CD4-positive, alpha-beta T cell treated with Interferon gamma for 1 hour (primary cell): ENCODE measurements at places on chromosomes 12 and 14.
A peak's percentile ranks its signal among the peaks of the same experiment; 100 is the strongest.

GRCh38 chr14:79467835-79468234 lies 743.5 kb downstream of the DIO2 start:
- DNase-seq, result no peak

- DNase-seq, result no peak
Measured at GRCh38 chr14:103155010-103155409, 31.7 kb downstream of the TNFAIP2 start.

GRCh38 chr14:79281244-79282152 lies 929.8 kb downstream of the DIO2 start:
- no peak for DNase-seq

DNA sequence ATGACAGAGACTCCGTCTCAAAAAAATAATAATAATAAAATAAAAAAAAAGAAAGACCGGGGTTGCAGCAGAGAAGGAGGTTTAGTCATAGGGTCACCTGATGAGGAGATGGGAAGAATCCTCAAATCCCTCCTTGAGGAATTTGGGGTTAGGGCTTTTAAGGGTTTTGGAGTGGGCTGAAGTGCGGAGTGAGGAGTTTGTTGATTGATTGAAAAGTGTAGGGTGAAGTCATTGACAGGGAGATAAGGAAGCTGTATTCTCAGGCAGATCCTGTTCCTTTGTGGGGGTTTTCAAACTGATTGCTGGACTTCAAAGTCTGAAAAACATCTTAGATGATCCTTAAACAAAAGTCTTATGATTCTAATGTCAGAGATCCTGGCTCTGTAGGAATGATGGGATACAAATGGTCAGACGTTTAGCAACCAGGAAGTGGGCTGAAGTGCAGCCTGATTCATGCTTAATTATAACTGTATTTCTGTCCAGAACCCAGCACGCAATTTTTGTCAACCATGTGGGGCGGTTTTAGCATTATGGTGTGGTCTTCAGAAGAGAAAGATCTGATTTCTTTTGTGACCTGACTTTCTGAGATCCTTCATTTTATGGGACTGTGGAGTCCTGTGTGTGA lies 16.0 kb downstream of the FNTB start:
- DNase-seq, result no peak

GRCh38 chr14:77133720-77134338 lies 7.8 kb downstream of the ZDHHC22 start:
- peak; percentile 37 for DNase-seq

DNA sequence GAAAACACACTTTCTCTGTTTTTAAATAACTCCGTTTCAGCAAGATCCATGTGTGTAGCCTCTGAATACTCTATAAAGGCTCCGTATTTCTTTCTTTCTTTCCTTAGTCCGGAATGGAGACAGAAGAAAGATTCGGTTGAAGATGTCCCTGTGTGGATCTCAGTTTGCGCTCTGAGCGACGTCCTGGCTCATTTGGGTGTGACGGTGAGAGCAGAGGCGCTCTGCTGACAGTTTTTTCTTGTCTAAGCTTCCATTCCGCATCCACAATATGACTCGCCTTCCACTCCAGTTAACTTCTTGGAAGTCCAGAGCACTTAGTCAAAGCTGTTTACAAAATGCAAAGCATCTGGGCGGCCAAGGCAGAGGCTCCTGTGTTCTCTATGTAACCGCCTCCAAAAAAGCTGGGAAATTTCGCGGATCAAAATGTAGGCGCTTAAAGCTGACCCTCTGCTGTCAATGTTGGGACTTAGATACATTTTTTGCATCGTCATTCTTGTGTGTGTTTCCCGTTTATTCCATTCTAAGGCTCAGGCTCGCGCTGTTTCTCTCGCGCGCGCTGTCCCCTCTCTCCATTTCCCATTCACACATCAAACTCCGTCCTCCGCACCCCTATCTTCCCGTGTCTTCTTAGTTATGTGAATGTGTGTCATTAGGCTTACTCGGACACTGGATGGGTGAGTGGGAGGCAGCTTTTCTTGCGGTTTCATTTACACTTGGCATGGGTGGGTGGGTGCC lies 880 bp upstream of the FLRT2 start:
- DNase-seq, result no peak

GRCh38 chr12:30515351-30515750 lies 180.3 kb downstream of the IPO8 start:
- DNase-seq, result no peak

GRCh38 chr12:52519387-52519703 lies 849 bp downstream of the KRT5 start:
- DNase-seq, result no peak

DNA sequence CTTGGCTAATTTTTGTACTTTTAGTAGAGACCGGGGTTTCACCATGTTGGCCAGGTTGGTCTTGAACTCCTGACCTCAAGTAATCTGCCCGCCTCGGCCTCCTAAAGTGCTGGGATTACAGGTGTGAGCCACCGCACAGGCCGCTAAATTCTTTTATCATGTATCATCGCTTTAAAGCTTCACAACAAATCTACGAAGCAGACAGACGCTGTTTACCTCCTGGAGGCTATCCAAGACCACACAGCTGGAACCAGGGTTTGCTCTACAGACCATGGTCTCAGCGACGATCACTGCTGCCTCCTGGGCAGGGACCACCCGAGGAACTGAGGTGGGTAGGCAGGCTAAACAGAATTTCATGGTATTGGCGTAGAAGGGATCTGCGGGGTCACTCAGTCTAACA lies 27.2 kb downstream of the KRT80 start:
- DNase-seq, result no peak

DNA sequence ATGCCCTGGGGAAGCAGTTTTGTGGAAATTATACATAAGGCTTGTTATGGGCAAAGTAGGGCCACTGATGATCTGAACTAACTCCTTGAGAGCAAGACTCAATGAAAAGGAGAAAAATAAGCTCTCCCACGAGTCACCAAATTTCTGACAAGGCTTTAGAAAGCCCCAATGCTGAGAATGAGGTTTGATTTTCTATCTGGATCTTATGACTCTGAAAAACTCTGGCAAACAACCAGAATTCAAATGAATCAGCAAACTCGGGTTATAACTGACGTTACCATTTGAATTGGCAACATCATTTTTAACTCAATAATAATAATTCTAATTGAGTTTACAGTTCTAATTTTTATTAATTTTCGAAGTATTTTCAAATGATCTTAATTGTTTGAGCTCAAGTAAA lies 79.1 kb downstream of the KCNK10 start:
- DNase-seq, result no peak

GRCh38 chr12:105418821-105419291 lies 88.4 kb downstream of the C12orf75 start:
- no peak for DNase-seq

DNA sequence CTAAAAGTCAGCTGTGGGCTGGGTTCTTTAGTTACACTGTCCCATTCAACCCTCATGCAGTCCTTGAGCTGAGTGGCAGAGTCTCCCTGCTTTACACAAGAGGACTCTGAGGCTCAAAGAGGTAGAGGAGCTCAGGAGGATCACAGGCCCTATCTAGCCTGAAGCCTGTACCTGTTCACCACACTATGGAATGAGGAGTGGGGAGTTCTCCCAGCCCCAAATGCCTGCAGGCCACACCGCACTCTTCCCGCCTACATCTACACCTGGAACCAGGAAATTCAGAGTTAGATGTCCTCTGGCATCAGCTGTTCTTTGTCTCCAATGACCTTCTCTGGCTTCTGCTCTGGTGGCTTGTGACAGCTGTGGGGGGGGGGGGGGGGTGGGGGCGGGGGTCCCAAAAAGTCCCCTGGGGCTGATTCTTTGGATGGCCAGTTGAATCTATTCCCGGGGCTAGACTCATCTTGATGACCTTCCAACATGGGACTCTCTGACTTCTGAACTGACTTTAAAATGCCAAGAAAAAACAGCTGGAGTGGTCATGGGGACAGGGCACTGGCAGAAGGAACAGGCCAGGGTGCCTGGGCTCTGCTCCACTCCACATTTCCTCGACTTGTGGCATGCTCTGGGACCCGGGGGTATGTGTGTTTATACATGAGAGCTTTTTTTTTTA lies 30.6 kb downstream of the RIN3 start:
- DNase-seq, result no peak

DNA sequence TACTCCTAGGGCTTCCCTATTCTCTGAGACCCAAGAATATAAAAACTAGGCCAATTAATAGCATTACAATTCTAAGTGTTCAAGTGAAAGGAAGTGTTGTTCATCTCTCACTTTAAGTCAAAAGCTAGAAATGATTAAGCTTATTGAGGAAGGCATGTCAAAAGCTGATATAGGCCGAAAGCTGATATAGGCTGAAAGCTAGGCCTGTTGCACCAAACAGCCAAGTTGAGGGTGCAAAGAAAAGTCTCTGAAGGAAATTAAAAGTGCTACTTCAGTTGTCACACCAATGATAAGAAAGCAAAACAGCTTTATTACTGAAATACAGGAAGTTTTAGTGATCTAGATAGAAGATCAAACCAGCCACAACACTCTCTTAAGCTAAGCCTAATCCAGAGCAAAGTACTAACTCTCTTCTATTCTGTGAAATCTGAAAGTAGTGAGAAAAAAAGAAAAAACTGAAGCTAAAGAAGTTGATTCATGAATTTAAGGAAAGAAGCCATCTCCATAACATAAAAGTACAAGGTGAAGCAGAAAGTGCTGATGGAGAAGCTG lies 68.9 kb downstream of the SLC6A15 start:
- DNase-seq, result no peak
